ENCODE measurements at places on chromosomes 7 and 10.

- peak; percentile 34 for DNase-seq
- no peaks in the 10 kb centered on the region for H3K36me3 ChIP-seq
- no peak overlapping the region for H3K4me3 ChIP-seq
- H3K27ac ChIP-seq, result no peak overlapping the region
Measured at GRCh38 chr10:1630304-1630703, 107.0 kb downstream of the ADARB2 start.

- H3K27me3 ChIP-seq, result no peaks in the 10 kb centered on the region
- no peak overlapping the region for H3K4me3 ChIP-seq
- no peaks in the 10 kb centered on the region for H3K36me3 ChIP-seq
- H3K4me1 ChIP-seq, result no peaks in the 10 kb centered on the region
- no peak overlapping the region for H3K27ac ChIP-seq
- no peak for DNase-seq
Measured at GRCh38 chr7:24939416-24939815, 40.6 kb downstream of the OSBPL3 start.

- H3K4me3 ChIP-seq, result no peak overlapping the region
- H3K4me1 ChIP-seq, result no peaks in the 10 kb centered on the region
- H3K36me3 ChIP-seq, result no peaks in the 10 kb centered on the region
- no peak for DNase-seq
Measured at GRCh38 chr10:120069700-120070099, 177.2 kb downstream of the SEC23IP start.

DNA sequence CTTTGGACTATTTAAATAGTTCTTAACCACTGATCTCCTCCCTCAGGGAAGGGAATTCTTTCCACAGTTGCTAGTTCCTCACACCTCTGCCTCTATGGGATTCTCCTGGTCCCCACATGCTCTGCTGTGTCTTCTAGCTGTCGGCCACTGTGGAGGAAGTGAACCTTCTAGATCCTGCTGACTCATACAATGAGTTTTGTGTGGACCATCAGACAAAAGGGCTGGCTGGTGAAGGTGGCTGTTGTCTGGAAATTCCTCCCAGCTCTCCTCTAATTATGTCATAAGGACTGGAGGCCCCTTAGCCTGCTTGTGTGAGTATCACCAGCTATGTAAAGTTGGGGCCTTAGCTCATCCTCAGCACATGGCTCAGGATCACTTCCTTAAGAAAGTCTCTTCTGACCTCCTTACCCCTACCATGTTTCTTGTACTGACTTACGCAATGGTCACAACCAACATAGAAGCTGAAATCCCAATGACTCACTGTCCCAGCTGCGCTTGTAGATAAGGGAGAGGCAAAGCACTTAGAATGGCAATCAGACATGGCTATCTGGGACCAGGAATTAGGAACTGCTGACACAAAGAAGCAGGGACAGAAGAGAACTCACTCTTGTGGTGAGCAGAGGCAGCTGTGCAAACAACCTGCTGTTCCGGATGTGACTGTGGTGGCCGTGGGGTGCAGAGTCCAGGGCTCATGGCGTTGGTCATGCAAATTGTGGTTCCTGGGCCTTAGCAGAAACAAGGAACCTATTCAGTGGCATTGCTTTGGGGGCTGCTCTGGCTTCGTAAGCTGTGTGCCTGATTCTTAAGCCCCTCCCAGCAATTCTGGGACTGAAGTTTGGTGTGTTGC is 2.5 kb upstream of the MACC1 start:
- H3K27me3 ChIP-seq, result no peaks in the 10 kb centered on the region
- peak overlapping the region; percentile 77 for H3K27ac ChIP-seq
- peak overlapping the region; percentile 27 for H3K4me3 ChIP-seq
- peak; percentile 72 for DNase-seq
- no peaks in the 10 kb centered on the region for H3K36me3 ChIP-seq

DNA sequence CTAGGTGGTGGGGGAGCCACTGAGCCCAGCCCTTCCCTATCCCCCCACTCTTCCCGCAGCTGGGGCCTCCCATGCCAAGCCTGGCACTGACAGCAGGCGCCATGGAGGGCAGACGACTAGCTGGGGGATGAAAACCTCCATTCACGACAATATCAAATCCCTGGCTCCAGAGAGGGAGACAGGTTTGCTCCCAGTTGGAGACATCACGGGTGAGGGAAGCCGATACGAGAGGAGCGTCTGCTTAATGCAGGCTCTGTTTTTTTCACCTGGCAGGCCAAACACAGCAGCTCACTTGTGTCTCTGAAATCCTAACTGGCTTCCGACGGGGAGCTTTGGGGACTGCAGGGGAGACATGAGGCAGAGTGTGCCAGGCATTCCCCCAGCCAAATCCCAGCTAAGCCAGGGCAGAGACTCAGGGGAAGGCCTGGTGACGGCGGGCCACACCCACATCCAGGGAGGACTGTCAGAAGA is 307.4 kb upstream of the ZMIZ1 start:
- H3K36me3 ChIP-seq, result no peaks in the 10 kb centered on the region
- no peak for DNase-seq
- H3K27me3 ChIP-seq, result no peaks in the 10 kb centered on the region

- no peak overlapping the region for H3K27ac ChIP-seq
- no peaks in the 10 kb centered on the region for H3K36me3 ChIP-seq
- DNase-seq, result no peak
- H3K4me3 ChIP-seq, result no peak overlapping the region
Measured at GRCh38 chr7:89796481-89796880, 357.8 kb upstream of the STEAP1 start.

DNA sequence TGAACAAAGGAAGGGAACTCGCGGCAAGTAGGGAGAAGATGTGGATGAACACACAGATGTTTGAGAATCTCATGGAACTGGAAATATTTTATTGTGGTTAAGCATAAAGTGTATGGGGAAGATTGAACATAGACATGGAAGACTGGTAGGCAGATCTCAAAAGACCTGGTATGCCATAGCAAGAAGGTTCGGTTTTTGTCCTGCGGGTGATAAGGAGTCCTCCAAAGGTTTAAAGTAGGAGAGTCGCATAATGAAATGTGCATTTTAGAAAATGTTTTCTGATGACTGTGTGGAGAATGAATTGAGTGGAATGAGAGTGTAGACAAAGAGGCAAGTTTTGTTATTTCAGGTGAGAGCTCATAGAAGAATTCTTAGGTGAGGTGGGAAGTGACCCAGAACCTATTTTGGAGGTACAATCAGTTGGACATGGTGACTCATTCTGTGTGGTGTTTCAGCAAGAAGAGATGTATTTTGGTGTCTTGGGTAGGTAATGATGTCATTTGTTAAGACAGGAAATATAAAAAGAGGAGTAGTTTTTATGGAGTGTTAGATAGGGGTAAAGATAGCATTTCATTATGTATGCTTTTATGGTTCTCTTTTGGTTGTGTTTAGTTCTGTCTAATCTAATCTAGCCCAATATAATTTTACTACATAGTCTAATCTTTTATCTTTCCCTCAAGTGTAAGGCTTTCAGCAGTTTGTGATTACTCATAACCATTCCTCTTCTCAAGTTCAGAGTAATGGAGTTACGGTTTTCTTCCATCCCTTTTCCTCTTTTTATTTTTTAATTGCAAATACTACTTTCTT is 239.2 kb downstream of the EXOC4 start:
- no peak overlapping the region for H3K4me3 ChIP-seq
- no peak for DNase-seq
- H3K36me3 ChIP-seq, result no peaks in the 10 kb centered on the region
- no peaks in the 10 kb centered on the region for H3K4me1 ChIP-seq

- no peak for DNase-seq
- no peak overlapping the region for H3K27ac ChIP-seq
- H3K36me3 ChIP-seq, result no peaks in the 10 kb centered on the region
- H3K4me1 ChIP-seq, result no peaks in the 10 kb centered on the region
- no peak overlapping the region for H3K4me3 ChIP-seq
Measured at GRCh38 chr10:77163670-77164348, 473.8 kb downstream of the KCNMA1 start.

- H3K27ac ChIP-seq, result no peak overlapping the region
- no peaks in the 10 kb centered on the region for H3K4me1 ChIP-seq
- DNase-seq, result no peak
- H3K4me3 ChIP-seq, result no peak overlapping the region
- no peaks in the 10 kb centered on the region for H3K27me3 ChIP-seq
Measured at GRCh38 chr10:8393531-8393930, 339.0 kb downstream of the GATA3 start.

- no peak for DNase-seq
- H3K36me3 ChIP-seq, result no peaks in the 10 kb centered on the region
- H3K4me1 ChIP-seq, result peaks cover 13% of the 10 kb centered on the region
- no peaks in the 10 kb centered on the region for H3K27me3 ChIP-seq
Measured at GRCh38 chr10:124625831-124626238, 118.3 kb downstream of the FAM53B start.

DNA sequence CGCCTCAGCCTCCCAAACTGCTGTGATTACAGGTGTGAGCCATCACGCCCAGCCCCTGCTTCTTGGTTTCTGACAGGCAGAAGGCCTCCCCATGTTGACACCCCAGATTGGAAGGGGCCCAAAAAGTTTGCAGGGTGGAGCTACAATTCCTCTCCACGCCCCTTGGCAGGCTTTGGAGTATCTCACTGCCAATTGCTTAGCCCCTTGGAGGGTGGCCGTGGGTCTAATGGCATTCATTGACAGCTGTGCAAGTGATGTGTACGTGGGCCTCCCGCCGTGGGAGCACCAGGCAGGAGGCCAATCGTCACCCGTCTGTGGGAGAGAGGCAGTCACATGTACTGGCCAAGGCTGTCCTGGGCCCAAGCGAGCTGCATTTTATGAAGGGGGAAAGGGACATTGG is 73.7 kb upstream of the PPIF start:
- H3K27me3 ChIP-seq, result no peaks in the 10 kb centered on the region
- no peak overlapping the region for H3K4me3 ChIP-seq
- peak overlapping the region; percentile 86 for H3K27ac ChIP-seq

GRCh38 chr10:18010050-18010449 is 58.3 kb downstream of the SLC39A12 start:
- no peak overlapping the region for H3K27ac ChIP-seq
- H3K4me1 ChIP-seq, result no peaks in the 10 kb centered on the region
- H3K4me3 ChIP-seq, result no peak overlapping the region
- no peaks in the 10 kb centered on the region for H3K27me3 ChIP-seq
- H3K36me3 ChIP-seq, result no peaks in the 10 kb centered on the region

- H3K27ac ChIP-seq, result no peak overlapping the region
- peaks cover 7% of the 10 kb centered on the region for H3K4me1 ChIP-seq
- H3K36me3 ChIP-seq, result peaks cover 23% of the 10 kb centered on the region
- H3K27me3 ChIP-seq, result peaks cover 15% of the 10 kb centered on the region
Measured at GRCh38 chr7:129191272-129191671, 2.8 kb downstream of the SMO start.

DNA sequence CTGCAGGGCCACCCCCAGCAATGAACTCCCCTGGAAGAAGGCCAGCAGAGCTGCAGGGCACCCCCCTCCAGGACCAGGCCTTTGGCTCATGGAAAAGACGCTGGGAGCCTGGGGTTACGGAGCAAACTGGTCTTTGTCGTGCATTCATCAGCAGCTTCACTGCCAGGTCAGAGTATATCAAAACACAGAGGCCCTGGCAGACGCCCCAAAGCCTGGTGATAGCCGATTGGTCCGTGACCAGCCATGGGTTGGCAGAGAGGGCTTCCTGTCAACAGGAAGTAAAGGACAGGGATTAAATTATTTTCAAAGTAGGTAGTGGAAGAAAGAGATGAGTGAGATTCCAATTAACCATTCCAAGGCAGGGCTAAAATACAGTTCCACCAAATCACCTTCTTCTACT is 9.0 kb downstream of the PRKAG2 start:
- DNase-seq, result no peak
- H3K27me3 ChIP-seq, result peaks cover 6% of the 10 kb centered on the region
- H3K4me3 ChIP-seq, result no peak overlapping the region
- H3K36me3 ChIP-seq, result no peaks in the 10 kb centered on the region
- H3K4me1 ChIP-seq, result no peaks in the 10 kb centered on the region

GRCh38 chr10:132696728-132697577 is 89.0 kb downstream of the NKX6-2 start:
- no peaks in the 10 kb centered on the region for H3K4me1 ChIP-seq
- DNase-seq, result peak; percentile 30
- no peak overlapping the region for H3K27ac ChIP-seq
- H3K4me3 ChIP-seq, result no peak overlapping the region
- H3K27me3 ChIP-seq, result no peaks in the 10 kb centered on the region

GRCh38 chr10:97572214-97572989 is at the start of gene ANKRD2:
TSS of gene ANKRD2 (plus strand) at chr10:97572779. CDS start at chr10:97572789, 10 bp downstream.
- no peaks in the 10 kb centered on the region for H3K27me3 ChIP-seq
- peak; percentile 95 for DNase-seq
- peaks cover 8% of the 10 kb centered on the region for H3K36me3 ChIP-seq
- no peaks in the 10 kb centered on the region for H3K4me1 ChIP-seq
- H3K27ac ChIP-seq, result peak within 1 kb of the TSS; percentile 57

DNA sequence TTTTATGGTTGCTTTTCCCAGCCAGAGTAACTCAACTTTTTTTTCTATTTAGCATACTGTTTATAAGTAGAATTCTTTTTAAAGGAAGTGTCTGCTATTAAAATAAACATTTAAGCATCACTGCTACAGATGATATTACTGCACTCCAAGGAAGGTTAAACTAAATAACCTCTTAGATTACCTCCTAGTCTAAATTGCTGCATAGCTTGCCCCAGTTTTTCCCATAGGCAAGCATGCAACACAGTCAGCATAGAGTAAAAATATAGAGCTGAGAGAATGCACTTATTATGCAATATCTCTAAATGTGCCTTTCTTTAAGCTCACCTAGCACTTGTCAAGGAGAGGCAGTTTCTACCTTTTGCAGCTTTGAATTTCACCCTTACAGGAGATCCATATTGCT is 1392.4 kb upstream of the CELF2 start:
- no peak for DNase-seq
- no peaks in the 10 kb centered on the region for H3K27me3 ChIP-seq
- no peak overlapping the region for H3K4me3 ChIP-seq

DNA sequence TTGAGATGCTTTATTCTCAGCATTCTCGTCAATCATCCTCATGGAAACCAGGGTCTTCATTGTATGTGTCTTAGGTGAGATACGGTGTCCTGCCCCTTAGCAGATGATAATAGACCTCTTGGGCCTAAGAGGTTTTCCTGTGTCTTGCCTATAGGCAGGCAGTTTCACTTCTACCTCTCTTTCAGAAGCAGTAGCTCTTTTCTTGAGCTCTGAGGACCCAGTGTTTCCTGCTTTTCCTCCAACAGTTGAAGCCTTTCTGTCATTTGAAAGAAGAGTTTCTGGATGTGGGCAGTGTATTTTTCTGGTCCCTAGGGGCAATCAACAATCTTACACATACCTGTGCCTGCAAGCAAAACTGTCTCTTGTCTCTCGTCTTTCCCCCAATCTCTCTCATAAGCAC is 1550.3 kb upstream of the LRRTM3 start:
- H3K4me3 ChIP-seq, result no peak overlapping the region
- no peak overlapping the region for H3K27ac ChIP-seq
- no peaks in the 10 kb centered on the region for H3K27me3 ChIP-seq
- H3K36me3 ChIP-seq, result no peaks in the 10 kb centered on the region
- no peak for DNase-seq

GRCh38 chr7:112782498-112782897 is 7.7 kb downstream of the TMEM168 start:
- no peak overlapping the region for H3K4me3 ChIP-seq
- no peaks in the 10 kb centered on the region for H3K4me1 ChIP-seq
- peaks cover 12% of the 10 kb centered on the region for H3K36me3 ChIP-seq

- peak; percentile 86 for DNase-seq
- H3K36me3 ChIP-seq, result no peaks in the 10 kb centered on the region
- no peaks in the 10 kb centered on the region for H3K4me1 ChIP-seq
- H3K27ac ChIP-seq, result no peak overlapping the region
- H3K4me3 ChIP-seq, result no peak overlapping the region
- no peaks in the 10 kb centered on the region for H3K27me3 ChIP-seq
Measured at GRCh38 chr10:58299580-58299979, 30.6 kb downstream of the CISD1 start.

All from endodermal cell (in vitro differentiated cells).